Inflammatory macrophage treated with lipopolysaccharide for 4 hours (primary cell): ENCODE measurements at places on chromosomes 12 and 14.

DNA sequence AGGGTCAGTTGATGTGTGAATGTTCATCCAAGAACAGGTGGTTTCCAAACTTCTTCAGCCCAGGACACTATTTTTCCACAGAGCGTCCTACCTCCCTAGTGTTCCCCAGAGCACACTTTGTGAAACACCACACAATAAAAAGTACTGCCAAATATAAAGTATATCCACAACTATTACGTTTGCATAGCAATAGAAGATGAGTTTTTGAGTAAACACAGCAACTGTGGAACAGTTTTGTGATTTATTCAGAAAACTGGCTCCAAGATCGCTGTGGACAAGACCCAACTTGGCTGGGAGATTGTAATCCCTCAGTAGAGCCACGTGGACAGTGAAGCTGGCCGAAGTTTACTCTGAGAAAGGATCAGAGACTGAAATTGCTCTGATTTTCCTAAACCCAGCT lies 14.5 kb upstream of the MAP1LC3B2 start:
- DNase-seq, result no peak

GRCh38 chr12:92025462-92026207 lies 120.0 kb downstream of the BTG1 start:
- peak; percentile 18 for DNase-seq

- peak; percentile 35 for DNase-seq
Measured at GRCh38 chr14:77805706-77806105, 5.8 kb downstream of the ADCK1 start.

DNA sequence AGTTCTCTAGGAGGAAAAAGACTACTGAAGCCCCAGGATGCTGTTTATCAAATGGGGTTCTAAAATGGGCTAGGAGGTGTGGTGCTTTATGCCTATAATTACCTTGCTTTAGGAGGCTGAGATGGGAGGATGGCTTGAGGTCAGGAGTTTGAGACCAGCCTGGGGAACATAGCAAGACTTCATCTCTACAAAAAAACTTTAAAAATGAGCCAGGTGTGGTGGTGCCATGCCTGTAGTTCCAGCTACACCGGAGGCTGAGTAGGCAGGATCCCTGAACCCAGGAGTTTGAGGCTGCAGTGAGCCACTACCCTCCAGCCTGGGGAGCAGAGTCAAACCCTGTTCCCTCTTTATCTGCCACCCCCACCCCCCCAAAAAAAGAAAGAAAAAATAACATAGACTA lies 23.3 kb upstream of the SLC2A3 start:
- DNase-seq, result no peak

GRCh38 chr12:96302687-96303310 lies 97.4 kb downstream of the CDK17 start:
- DNase-seq, result no peak

GRCh38 chr14:22915886-22916521 lies 2.9 kb downstream of the RBM23 start:
- peak; percentile 86 for DNase-seq

DNA sequence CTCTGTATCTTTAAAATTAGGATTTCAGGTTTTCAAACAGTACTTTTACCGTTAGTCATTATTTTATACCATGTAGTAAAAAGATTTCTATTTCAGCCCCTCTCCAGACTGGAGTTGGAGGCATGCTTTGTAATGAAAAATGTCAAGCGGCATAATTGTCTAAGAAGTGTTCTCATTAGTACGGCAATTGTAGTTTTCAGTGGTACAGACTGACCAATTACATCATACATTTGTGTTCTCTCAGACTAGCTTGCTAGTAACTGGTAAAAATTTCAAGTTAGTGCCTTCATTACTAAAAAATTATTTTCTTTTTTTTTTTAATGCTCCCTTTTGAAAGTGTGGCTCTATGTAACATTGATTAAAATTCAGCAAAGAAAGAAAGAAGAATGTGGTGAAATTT lies 4.5 kb downstream of the USP30 start:
- DNase-seq, result no peak

DNA sequence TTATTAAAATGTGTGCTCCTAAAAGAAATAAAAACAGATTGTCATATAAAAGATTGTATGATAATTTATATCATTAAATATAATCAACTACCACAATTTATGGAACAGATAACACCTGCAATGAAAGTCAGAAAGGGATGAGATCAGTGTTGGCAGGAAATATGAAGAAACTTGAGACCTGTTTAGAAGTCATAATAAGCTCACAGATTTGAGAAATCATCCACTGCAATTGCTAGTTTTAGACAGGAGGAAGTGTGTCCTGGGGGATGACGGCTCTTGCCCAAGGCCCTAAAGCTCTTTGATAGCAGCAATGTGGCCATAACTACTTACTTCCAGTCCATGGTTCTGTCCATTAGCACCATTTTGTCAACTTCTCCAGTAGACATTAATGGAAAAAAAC lies 122.8 kb upstream of the SOX5 start:
- DNase-seq, result no peak

DNA sequence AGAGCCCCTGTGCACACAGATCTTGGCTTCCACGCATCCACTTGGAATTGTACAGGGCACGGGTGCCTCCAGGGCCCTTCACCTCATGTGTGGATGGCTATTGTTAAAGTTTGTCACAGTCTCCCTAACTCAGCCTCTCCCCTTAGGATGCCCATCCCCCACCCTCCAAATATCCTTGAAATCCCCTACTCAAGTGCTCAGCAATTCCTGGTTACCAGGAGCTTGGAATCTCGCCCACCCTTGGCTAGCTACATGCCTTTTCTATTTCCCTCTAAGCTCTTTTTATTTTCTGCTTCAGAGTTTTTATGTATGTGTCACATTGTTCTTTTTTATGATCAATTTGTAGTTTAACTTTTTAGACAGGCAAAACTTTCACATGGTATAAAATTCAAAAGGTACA lies 13.0 kb upstream of the NR1H4 start:
- no peak for DNase-seq

- DNase-seq, result peak; percentile 38
Measured at GRCh38 chr12:113190761-113191160, 5.2 kb downstream of the RITA1 start.

- DNase-seq, result no peak
Measured at GRCh38 chr14:99330316-99331240, 58.6 kb upstream of the BCL11B start.

DNA sequence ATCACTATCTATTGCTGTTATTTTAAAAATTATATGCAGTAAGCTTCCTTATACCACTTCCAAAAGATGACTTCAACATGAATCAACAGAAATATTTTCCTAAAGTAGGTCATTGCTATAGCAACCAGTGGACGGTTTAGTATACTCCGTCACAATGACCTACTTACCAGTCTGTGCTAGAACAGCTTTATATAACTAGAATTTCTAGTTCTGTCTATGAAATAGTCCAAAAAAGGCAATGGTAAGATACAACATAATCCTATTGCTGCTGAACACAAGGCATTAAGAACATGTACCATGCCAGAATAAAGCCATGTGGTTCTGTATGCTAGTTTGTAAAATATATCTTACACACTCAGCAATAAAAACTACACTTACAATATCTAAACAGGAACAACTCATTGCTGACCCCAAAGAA lies 40.7 kb upstream of the MTERF2 start:
- peak; percentile 58 for DNase-seq

- DNase-seq, result peak; percentile 65
Measured at GRCh38 chr12:53579545-53579955, 46.6 kb downstream of the ATF7 start.

DNA sequence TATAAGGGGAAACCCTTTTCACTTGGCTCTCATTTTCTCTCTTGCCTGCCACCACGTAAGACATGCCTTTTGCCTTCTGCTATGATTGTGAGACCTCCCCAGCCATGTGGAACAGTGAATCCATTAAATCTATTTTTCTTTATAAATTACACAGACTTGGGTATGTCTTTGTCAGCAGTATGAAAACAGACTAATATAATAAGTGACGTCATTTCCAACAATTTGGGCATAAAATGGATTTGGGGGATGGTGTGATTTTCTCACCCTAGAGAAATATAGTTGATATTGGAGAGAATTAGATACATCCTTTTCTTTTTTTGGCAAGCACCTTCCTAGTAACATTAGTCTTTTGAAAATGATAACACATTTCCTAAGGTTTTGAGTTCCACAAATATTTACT lies 490.5 kb downstream of the TMEM132D start:
- DNase-seq, result no peak

- DNase-seq, result no peak
Measured at GRCh38 chr12:50785406-50786001, 21.6 kb downstream of the ATF1 start.

DNA sequence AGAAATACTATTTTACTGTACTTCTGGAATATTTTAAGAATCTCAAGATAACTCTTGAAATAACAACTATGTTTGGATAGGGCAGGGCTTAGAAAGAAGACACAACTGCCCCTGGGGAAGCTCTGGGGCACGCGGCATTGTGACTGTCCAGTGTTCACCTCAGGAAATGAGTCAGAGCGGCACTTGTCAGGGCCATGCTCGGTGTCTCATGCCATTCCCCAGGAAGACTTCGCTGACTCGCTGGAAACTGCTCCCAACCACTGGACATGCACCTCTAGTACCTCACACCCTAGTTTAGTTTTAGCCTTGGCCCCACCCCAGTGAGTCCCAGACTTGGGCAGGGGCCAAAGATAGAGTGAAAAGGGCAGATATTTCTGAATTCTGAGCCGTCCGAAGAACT lies 192.0 kb downstream of the TTC7B start:
- DNase-seq, result peak; percentile 79

DNA sequence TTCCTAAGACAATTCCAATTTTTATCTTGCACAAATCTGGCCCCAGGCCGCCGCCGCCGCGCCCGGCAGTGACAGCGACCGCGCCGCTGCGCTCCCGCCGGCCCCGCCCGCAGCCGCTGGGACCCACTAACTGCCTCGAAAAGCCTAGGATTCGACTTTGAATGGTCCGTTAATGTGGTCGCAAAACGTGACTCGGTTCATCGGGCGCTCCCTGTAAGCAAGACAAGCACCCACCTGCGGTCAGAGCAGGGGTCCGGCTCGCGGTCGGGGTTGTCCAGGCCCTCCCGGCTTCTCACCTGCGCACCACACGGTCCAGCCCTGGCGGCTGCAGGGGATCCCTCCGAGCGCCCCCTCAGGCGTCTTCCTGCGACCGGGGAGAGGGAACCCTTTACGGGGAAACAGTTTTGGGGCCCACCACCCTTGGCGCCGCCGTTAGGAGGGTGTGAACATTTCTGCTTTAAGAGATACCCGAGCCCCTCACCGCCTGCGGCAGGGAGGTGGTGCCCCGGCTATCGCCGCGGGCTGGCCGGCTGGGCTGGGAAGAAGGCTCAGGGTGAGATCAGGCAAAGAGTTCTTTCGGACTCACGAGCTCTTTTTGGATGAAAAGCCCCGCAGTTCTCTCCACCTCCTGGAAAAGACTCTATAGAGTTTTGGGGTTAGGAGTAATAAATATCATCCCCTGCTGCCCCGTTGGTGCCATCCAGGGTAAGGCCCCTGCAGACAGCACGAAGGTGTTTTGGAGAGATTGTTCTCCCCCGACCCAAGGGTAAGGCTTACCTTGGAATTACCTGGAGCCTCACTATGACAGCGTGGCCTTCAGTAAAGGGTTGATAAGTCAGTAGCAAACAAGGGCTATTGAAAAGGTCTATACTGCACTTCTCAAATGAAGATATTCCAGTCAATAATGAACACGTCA lies 13.6 kb upstream of the FOXJ2 start:
- no peak for DNase-seq

DNA sequence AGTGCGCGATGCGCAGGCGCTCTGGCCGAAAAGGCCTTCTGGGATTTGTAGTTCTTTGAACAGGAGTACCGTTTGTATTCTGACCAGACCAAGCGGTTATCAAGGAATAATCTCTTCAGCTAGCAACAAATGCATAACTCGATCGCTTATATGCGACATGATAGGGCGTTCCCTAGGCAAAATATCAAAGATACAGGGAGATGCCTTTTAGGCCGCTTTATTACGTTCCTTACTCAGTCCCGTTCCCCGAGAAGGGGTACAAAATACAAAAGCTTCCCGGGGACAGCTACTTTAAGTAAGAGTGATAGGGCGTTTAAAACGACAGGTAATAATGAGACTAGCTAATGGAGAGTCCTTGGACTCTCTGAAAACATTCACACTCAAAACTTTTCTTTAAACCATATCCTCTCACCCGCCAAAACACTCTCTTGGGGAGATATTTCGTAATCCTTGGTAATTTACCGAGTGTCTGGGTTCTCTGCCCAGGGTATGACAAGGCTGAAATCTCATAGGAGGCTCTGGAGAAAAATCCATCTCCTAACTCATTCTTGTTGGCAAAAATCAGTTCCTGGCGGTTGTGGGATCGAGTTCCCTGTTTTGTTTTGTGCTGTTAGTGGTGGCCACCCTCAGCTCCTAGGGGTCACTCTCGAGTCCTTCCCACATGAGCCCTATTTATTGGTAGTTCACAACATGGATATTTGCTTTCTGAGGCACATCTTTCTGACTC lies 412 bp upstream of the SNW1 start:
- peak; percentile 61 for DNase-seq

DNA sequence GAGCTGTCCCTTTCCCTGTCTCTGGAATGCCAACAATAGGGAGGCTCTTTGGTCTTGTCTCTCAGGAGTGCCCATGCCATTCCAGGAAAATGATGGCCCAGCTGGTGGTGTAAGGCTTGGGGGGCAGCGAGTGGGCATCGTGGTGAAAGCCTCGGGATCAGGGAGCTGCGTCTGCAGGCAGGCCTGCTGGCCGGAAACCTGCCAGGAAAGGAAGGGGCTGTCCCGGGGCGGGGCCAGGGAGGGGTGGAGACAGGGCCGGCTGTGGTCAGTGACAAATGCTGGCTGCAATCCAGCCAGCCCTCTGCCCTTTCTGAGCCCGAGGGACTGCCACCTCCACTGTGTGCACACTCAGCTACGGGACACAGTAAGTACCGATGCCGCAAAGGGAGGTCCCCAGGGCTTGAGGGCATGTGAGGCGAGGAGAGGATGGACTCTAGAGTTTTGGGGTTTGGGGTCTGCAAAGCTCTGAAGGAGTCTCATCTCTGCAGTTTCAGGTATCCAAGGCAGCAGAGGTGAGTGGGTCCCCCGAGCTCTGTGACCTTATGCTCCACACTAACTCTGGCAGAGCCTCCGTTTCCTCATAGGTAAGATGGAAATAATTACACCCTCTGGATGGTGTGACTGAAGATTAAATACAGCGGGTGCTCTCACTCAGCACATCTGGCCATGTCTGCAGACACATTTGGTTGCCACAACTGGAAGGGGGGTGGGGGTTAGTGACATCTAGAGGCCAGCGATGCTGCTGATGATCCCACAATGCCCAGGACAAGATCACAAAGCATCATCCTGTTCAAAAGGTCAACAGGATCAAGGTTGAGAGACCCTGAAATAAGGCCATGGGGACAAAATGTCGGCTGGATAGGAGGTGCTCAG lies at the start of gene SERPINA5:
Gene SERPINA5 (plus strand): TSS at position 300 of the 873 bp plus-strand sequence. CDS start 5,937 bp downstream, outside the sequence.
- no peak for DNase-seq
